ENCODE measurements at places on chromosomes 16 and 17.

DNA sequence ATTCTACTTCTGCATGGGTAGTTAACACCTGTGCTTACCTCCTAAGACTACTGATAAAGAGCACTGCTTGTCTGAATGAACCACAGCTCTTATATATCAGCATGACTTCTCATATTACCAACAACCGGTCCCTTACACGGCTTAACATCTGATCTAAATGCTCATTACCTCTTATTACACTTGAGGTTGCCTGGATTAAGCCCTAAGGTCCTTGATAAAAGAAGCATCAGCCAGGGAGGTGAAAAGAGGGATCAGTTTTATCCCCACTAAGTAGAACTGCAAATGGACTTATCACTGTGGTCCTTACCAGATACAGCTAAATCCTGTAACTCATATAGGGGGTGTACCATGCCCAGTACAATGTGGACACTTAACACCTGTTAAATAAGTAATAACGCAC lies 8.2 kb upstream of the RSKR start:
- no peak for DNase-seq

DNA sequence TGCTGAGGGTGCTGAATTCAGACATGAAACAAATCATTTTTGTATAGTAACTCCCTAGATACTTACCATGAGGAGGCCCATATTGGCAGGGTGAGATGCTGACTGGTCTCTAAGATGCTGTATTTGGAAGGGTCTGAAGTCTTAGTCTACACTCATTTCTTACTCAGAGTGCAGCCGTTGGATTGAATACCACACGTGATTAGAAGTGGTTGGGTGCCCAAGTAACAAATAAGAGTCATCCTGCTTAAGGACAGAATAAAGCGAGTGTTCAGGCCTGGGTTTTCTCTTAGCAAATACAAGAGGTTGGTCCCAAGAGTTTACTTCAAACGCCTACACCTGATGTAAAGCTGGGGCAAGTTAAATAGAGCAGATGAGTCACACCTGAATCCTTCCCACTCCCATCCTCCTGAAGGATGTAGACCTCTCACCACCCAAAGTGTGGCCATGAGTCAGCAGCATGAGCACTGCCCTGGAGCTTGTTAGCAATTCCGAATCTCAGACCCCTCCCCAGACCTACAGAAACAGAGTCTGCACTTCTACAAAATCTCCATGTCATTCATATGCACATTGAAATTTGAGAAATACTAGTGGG lies 284.6 kb upstream of the CDH5 start:
- no peak for DNase-seq

DNA sequence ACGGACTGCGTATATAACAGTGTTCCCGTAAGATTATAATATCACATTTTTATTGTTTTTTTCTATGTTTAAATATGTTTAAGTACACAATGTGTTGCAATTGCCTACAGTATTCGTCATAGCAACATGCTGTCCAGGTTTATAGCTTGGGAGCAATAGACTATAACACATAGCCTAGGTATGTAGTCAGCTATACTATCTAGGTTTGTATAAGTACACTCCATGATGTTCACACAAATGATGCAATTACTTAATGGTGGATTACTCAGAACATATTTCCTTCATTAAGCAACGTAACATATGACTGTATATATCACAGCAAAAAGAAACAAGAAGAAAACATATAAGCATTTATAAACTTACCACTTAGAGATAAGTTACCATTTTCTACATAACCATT lies 160.0 kb downstream of the CBLN1 start:
- no peak for DNase-seq

- DNase-seq: no peak
Measured at GRCh38 chr16:491220-491919, 36.1 kb upstream of the CAPN15 start.

- DNase-seq: no peak
Measured at GRCh38 chr16:87834668-87835473, 34.4 kb downstream of the SLC7A5 start.
